ENCODE measurements at places on chromosomes 3 and 15.

DNA sequence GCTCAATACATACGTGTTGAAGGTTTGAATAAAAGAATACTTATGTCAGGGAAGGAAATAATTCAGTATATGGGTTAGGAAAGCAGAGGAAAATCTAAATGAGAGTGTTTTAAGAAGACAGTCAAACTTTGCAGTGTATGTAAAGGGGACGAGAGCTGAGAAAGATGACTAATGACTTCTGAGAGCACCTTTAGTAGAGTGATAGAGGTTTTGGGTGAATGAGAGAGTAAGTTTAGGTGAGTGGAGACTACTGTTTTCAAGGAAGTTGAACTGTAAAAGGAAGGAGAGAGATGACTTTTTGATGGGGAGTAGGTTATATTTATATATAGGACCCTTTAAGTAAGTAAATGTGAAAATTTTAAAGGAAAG, 9.4 kb downstream of the TBC1D23 start:
- no peak for DNase-seq

DNA sequence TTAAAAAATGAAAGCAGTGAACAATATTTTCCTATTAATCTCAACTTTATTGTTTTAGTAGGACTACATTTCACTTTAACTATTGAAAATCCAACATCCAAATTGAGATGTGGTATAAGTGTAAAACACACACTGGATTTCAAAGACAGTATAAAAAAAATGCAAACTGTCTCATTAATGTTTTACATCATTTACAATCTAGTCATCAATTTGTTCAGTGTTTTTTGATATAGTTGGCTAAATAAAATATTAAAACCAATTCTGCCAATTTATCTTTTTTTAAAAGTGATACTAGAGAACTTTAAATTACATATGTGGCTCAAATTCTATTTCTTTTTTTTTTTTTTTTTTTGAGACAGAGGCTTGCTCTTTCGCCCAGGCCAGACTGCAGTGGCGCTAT, 95.1 kb downstream of the NPTN start:
- DNase-seq = no peak

DNA sequence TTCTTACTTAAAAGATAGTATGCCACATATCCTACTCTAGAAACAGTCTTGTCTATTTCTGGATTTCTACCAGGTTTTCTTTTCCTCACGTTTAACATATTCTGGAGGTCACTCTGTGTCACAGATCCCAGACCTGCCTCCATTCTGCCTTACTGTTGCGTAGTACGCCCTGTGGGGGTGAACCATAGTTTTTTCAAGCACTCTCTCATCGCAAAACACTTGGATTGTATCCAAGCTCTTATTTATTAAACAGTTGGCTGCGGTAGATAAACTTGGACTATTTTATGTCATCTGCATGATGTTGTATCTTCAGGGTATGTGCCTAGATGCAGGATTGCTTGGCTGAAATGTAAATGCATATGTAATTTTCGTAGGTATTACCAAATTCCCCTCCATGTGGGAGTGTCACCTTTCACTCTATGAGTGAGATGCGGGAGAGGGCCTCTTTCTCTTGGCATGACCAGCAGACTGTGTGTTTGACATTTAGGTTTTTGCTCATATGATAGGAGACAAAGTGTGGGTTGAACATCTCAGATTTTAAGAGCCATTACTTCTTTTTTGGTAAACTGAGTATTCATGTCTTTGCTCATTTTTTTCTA, 55.8 kb downstream of the ABTB1 start:
- peak; percentile 35 for DNase-seq

DNA sequence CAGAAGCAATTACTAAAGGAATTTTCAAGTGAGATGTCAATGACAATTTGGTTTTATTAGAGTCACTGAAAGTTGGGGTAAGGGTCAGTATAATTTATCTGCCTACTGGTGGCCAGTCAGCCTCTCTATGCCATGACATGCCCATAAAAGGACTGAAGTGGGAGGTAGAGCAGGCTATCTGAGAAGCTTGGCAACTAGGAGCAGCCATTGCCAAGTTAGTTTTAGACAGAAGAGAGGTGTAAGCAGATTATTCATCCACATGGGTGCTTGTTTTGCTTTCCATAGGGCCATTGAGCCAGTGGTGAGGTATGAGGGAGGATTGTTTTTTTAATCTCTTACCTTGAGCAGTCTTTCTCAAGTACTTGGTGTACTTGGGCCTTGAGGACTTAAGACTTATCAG, 8.1 kb upstream of the RBP1 start:
- no peak for DNase-seq

GRCh38 chr3:29871087-29871486, 590.2 kb downstream of the RBMS3 start:
- no peak for DNase-seq
